ENCODE measurements at places on chromosomes 1 and 21.

GRCh38 chr1:72034827-72035226, 247.5 kb downstream of the NEGR1 start:
- no peak for DNase-seq

GRCh38 chr1:9824702-9825089, 931 bp upstream of the CLSTN1 start:
- no peak for DNase-seq

DNA sequence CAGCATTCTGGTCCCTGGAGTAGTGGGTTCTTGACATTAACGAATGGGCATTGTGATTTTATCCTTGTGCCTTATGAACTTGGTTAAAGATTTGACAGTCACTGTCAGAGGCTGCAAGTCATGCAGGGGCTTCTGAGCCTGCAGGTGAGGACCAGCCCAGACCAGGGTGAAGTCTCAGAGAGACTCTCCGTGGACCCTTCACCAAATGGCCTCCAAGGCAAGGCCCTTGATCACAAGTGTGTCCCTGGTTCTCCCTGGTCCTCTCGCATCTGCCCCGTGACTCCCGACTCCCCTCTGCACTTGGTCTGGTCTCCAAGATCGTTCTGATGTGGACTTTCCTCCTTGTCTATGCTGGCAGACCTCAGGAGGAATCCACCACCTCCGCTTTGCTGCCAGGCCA, 476.5 kb upstream of the VAMP3 start:
- no peak for DNase-seq

- peak; percentile 34 for DNase-seq
These were observed 18.5 kb downstream of the ALDH4A1 start for GRCh38 chr1:18883636-18884418.

- peak; percentile 43 for DNase-seq
These were observed 10.4 kb upstream of the TSPAN2 start for GRCh38 chr1:115099693-115100050.

- DNase-seq = no peak
These were observed 10.9 kb downstream of the TMEM53 start for GRCh38 chr1:44663417-44663816.

DNA sequence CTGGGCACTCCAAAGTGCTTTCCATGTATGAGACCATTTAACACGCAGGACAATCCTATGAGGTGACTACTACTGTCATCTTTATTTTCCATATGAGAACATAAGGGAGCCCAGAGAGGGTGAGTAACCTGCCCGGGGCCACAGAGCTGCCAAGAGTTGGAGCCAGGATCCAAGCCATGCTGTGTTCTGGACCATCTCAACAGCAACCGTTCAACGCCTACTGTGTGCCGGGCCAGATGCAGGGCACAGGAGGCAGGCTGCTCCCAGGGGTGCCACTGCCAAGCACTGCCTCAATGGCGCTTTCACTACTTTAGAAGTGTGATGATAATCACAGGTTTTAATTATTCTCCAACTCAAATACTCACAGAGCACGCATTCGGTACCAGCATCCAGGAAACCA, 3.8 kb downstream of the ALDH4A1 start:
- DNase-seq = no peak

DNA sequence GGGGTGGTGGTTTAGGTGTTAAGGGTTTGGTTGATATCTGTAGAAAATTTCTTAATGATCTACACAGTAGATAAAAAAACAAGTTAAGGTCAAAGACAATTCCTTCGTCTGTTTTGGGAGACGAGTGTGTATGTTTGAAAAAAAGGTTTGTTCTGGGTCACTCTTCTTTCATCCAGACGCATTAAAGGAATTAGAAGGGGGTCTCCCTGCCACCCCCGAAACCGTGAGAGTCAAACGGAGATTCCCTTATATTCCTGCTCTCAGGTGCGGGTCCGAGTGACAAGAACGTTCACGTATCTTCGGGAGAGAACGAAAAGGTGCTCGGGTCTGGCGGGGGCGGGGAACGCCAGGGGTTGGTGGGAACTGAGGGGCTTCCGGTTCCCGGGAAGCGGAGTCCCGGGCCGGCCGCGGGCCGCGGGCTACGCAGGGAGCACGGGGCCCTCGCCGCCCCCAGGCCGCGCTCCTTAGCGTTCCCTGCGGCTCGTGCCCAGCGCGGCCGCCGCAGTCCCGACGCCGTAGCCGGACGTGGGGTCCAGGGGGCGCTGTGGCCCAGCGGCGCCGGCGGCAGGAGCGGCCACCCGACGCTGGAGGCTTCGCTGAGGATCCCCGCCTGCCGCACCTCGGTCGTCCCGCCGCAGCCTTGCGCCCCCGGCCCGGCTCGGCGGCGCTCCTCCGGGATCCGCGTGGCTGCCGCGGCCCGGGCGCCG, at the start of gene ZFYVE9:
ZFYVE9 (plus strand) TSS at position 577 of the 707 bp plus-strand sequence. CDS start 91,118 bp downstream, outside the sequence.
- DNase-seq = peak; percentile 59

DNA sequence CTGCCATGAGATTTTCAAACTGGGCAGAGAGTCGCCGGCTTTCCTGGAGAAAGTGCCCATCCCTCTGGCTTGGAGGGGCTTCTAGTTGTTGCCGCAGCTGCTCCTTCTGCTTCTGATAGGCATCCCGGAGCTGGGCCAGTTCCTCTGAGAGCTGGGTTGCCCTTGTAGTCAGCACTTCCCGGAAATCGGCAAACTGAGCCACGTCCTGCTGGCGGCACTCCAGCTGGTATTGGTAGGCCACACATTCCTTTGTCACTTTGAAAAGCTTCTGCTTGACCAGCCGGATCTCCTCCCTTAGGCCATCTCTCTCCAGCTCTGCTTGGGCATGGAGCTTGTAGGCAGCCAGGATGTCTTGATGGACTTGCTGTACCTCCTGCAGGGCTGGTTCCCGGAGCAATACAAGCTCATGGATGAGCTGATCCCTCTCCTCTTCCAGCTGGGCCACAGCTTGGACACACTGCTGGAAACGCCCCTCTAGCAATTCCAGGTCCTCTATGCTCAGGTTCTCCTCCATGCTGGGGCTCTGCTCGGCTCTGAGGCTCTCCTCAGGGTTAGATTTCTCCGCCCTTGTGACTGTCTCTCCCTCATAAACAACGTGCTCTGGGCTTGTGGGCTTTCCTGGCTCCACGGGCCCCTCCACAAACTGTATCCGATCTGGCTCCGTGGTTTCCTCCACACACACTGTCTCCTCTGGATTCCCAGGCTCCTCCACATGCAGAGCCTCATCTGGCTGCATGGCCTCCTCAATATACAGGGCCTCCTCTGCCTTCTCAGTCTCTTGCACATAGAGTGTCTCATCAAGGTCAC, 7.3 kb downstream of the SYNC start:
- DNase-seq = peak; percentile 72

DNA sequence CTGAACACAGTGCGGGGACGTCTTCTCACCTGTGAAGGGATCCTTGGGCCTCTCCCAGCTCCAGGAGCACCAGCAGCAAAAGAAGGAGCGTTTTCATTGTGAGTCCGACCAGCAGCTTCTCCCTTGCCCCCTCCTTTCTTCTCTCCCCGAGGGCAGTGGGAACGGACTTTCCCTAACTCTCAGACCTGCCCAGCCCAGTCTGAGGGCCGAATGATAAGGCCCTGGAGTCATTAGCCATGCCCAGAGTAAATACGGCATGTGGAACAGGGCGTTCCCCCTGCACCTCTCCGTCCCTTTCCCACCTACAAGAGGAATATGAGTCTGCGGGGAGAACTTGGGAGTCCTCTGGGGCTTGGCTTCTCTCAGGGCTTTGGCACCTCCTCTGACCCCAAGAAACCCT, at the start of gene CTSE:
CTSE (minus strand) TSS at position 201 of the 400 bp plus-strand sequence; CDS start at position 97, 104 bp downstream.
- no peak for DNase-seq

All from GM04504 (cell line).